CD4-positive, alpha-beta memory T cell (primary cell): ENCODE measurements at places on chromosomes 13 and 19. TPM values are rescaled to one million over a fixed set of nuclear protein-coding genes. Genes with fewer than 3 reads are reported as not detected.

DNA sequence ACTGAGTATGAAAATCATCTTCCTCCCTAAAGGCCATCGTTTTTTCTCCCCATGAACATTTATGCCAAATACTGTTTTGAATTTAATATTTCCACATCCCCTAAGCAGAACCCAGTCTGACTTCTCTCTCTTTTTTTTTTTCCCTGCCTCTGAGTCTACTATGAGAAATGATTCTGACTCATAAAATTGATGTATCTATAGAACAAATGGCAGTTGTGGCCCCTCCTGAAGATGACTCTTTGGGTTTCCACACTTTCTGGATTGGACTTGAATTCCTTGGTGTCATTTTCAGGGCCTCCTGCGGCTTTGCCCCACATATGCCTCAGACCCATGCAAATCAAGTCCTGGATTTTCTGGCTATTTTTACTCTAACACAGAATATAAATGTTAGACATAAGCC lies 22.7 kb upstream of the NAXD start:
- DNase-seq, result no peak

GRCh38 chr19:3914199-3914598 lies 18.7 kb upstream of the NMRK2 start:
- no peak for DNase-seq

DNA sequence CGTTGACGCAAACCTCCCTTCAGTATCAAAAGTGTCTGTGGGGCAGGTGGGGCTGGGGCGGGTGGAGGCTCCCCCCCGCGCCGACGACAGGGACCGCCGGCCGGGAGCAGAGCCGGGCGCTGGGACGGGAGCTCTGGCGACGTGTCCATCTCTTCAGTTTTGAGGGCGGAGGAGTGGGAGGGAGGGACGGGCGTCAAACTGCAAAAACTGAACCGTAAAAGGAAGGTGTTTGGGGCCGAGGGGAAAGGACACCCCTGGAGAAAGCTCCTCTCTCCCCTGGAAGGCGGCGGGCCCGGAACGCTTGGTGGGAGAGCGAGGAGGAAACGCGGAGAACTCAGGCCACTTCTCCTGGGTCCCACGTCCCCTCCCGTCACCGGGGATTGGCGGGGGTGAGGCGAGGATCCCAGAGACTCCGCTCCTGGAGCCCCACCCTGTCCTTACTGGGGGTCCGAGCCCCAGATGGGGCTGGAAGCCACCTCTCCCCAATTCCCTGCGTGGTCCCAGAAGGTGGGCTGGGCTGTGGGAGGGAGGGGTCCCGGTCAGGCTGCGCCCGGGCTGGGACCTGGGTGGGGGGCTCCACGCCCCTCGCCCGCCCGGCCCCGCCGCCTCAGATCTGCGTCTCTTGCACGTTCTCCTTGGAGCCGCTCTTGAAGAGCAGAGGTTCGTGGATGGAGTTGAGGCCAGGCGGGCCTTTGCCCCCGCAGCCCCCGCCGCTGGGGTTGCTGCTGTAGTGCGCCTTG lies 3.4 kb upstream of the ASPDH start:
- DNase-seq, result no peak

DNA sequence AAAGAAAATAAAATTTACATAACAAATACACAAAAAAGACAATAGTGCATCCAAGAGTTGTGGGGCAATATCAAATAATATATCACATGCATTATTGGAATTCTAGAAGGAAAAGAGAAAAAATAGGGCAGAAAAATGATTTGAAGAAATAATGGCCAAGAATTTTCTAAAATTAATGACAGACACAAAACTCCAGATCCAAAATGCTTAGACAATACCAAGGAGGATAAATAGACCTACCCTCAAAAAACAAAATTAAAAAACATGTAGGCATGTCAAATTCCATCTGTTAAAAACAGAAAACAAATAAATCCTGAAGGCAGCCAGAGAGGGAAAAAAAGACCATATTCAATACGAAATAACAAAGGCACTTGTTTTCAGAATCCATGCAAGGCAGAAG lies 191.5 kb upstream of the ZNF536 start:
- no peak for DNase-seq

- no peak for DNase-seq
Measured at GRCh38 chr19:19742773-19743172, 9.9 kb upstream of the ZNF14 start.

DNA sequence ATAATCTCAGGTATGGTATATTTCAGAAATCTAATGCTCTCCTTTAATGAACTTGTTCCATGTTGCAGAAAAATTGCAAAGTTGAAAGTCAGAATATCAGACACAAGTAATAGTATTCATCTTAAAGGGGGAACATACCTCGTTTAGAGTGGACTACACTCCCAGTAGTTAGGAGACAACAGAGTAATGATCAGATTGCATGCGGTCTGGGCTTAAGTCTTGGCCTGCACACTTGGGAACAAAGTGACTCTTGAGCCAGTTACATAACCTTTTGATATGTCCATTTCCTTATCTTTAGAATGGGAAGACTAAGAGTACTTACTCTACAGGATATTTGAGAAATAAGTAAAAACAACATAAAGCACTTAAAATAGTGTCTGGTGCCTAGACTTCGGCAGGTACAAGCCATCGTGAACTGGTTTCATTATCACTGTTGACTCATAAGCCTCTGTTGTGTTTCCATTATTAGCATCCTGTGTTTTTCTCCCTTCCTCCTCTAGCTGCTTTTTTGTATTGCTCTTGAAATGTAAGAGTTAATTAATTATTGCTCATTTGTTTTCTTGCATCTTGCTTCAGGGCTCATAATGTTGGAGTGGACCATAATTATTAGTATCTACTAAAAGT lies 53.0 kb downstream of the DPY19L3 start:
- DNase-seq, result no peak

GRCh38 chr13:51785712-51786424 lies 18.1 kb downstream of the DHRS12 start:
- no peak for DNase-seq

DNA sequence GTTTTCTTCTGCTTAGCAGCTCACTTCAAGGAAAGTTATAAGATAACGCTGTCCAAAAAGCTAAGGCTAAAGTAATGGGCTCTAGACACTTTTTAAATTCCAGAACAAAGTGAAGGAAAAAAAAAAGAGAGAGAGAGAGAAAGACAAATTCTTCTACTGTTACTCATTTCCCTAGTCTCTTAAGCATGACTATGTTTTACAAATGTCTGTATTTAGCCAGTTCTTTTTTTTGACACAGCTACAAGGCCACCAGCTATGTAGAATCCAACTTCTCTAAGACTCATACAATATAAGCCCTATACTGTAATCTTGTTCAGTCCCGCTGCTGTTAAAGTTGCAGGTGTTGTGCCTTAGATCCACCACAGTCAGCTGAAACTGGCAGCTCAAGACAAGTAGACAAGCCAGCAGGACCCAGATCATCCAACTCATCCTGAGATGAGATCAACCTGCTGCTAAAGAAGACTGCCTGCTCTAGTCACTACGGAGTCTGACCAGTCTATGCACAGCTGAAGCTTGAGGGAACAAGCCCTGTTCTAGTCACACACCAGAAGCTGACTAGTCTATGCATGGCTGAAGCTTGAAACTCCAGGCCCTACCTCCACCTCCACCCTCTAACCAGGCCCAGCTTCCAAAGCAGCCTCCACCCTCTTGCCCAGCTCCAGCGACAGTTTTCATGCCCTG lies 10.3 kb upstream of the ZNF83 start:
- DNase-seq, result no peak

The C19orf85 gene
- polyA plus RNA-seq, result not detected

The ZNF730 gene
- not detected for polyA plus RNA-seq

The ACP7 gene
- polyA plus RNA-seq, result not detected

The ZNF723 gene
- polyA plus RNA-seq, result not detected

The SAE1 gene
- 182 TPM for polyA plus RNA-seq

The PSG3 gene
- polyA plus RNA-seq, result not detected

The ZNF737 gene
- 19.1 TPM for polyA plus RNA-seq
